Erythroblast (primary cell): ENCODE measurements at places on chromosomes 16 and 17.

DNA sequence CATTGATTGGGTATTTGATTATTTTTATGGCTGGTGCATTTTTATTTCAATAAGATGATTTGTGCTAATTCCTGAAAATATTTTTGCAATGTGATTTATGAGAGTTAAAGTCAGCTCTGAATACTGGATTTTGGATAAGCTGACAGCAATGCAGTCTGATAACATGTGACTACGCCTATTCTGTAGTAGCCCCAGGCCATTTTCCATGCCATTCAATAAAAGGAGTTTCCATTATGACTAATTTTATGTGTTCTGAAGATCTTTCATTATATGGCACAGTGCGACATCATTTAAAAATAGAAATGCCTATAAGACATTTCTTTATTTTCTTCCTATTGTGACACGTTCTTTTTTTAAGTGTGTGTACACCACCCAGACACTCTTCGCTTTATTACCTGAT, 46.3 kb downstream of the KCNJ2 start:
- no peak for DNase-seq

DNA sequence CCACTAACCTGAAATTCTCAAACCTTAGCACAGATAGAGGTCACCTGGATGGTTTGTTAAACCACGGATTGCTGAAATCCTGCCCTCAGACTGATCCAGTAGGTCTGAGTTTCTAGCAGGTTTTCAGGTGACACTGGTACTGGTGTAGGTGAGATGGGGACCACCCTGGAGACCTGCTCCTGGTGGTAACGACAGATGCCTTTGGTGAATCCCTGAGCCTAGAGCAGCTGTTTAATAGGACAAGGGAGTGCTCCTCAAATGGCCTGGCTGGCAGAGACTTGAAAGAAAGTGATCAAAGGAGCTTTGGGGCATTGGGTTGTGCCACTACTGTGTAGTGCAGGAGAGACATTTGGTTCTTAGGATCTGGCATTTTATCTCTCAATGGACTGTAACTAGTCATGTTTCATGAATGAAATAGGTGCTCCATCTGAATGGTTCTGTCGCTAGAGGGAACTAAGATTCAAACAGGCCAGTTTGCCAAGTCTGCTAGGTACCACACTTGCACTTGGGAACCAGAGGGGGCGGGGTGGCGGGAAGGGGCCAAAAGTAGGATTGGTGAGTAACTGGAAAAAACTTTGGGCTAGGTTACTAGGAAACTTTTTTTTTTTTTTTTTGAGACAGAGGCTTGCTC, 2.9 kb upstream of the IFI35 start:
- no peak for DNase-seq

DNA sequence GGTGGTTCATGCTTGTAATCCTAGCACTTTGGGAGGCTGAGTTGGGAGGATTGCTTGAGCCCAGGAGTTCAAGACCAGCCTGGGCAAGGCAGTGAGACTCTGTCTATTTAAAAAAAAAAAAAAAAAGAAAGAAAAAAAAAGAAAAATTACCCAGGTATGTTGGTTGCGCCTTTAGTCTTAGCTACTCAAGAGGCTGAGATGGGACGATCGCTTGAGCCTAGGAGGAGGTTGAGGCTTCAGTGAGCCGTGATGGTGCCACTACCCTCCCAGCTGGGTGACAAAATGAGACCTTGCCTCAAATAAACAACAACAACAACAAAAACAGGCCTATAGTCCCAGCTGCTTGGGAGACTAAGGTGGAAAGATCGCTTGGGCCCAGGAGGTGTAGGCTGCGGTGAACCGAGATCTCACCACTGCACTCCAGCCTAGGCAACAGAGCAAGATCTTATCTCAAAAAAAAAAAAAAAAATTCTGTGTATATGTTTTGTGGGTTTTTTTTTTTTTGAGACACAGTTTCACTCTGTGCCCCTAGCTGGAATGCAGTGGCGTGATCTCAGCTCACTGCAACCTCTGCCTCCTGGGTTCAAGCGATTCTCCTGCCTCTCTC, 12.5 kb upstream of the ANKRD40CL start:
- DNase-seq: no peak

DNA sequence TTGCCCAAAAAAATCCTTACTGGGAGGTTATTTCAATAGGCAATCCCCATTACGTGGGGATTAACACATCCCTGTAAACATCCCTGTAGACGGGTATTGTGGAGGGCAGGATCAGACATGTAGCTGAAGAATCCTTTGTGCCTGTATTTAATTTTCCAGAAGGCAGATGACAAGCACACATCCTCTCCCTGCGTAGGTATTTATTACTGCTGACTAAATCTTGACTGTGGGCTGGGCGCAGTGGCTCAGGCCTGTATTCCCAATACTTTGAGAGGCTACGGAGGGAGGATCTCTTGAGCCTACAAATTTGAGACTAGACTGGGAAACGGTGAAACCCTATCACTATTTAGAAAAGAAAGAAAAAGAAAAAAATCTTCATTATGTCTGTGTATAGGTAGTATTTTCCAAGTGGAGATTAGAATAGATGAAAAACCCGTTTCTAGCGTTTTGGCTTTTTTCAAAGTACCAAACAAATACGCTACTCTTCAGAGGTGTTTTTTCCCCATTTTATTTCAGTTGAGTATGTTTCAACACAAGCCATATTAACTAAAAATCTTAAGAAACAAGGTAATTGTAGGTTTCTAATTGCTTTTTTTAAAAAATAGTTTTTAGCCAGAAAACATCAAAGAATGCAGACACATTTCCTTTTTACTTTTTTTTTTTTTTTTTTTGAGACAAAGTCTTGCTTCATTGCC, 1.5 kb upstream of the MARF1 start:
- no peak for DNase-seq

- no peak for DNase-seq
These were observed 221.0 kb downstream of the CCDC182 start for GRCh38 chr17:57523926-57524632.

- no peak for DNase-seq
These were observed 1.8 kb upstream of the WDR90 start for GRCh38 chr16:647173-647902.

DNA sequence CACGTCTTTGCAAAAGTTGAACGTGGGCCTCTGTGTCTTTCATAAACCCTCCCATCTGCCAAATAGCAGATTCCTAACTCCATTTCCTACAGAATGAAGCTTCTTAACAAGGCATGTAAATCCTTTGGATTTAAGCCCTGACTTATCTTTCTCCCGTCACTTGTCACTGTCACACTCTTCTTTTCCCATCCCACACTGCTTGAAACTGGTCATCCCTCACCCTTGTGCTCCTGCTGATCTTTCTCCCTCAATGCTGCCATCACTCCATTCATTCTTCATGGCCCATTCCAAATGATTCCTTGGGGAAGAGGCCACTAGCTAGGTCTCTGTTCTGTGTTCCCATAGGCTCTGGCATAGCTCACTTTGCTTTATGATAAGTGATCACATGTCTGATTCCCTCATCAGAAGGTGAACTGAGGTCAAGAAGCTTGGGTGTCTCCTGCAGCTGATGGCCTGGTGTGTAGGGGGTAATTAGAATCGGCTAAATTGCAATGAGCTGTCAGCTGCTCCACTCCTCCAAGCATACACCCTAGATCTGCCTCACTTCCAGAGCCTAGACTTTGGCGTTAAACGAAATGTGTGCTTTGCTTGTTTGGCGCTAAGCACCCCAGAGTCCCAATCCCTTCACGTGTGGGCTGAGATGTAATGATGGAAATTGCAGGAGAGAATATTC, 61.7 kb downstream of the PECAM1 start:
- no peak for DNase-seq

DNA sequence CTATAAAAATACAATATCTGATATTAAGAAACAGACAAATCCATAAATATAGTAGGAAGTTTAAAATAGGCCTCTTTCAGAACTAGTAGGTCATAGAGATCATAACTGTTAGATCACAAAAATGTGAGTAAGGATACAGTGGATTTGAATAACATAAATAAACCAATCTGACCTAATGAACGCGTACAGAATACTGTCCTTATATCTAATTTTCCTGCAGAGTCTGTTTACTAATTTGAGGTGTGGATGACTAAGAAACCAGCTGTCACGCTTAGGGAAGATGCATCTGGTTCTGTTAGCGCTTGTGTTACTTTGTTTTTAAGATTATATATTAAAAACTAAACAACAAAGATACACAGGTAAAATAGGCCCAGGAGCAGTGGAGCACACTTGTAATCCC, 14.8 kb downstream of the CPD start:
- DNase-seq: no peak

DNA sequence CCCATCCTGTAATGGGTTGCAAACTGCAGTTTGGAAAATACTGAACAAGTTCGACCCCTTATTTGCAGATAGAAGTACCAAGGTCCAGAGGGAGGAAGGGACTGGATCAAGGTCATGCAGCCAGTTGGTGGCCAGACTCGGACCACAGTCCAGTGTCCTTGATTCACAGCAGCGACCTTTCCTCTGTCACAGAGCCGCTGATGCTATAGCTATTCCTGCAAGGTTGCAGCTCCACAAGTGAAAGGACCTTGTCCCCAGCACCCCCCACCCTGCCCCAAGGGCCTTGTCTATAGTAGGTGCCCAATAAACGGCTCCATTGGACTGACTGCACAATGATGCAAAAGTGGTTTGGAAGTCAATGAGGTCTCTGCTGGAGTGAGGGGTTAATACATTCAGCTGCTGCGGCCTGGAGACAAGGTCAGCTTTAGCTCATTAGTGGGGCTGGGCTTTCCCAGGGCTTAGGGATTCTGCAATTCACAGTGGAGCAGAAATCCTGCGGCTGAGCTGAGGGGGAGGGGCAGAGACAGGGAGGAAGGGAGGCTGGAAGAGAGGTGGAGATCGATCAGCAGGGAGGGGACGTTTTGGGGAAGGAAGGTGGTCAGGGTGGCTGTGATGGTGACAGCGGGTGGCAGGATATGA, 13.4 kb upstream of the CRHR1 start:
- DNase-seq: no peak

- no peak for DNase-seq
These were observed 85.5 kb downstream of the SHISA6 start for GRCh38 chr17:11326492-11326891.

- no peak for DNase-seq
These were observed 610 bp downstream of the C16orf74 start for GRCh38 chr16:85750146-85750826.

DNA sequence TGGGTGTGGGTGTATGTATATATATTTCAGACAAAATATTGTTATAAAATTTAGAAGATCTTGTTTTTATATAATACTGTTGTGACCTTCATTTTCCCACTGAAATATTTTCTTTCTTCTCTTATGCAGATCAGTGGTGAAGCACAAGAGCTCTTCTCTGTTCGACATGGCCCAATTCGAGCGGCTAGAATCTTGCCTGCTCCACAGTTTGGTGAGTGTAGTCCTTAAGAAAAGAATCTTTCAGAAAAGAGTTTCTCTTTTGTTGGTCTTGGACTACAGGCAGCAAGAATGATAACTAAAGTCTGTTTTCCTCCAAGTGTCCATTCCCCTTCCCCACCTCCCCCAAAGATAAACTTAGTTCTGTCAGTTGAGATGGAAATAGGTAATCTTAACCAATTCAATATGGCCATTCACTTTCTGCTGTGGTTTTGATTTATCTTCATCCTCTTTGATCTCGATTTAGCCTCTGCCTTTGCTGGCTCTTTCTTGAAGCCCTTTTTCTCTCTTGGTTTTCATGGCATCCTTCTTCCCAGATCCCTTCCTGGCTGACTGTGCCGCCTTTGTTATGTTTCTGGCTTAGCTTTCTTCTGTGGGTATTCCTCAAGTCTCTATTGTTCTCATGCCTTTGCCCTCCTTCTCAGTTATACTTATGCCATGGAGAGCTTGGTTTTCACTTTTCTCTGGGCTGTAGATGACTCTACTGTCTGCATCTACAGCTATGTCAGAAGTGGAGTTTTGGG, 69.6 kb downstream of the BCAS3 start:
- no peak for DNase-seq

- DNase-seq: no peak
These were observed 15.0 kb upstream of the SLC6A2 start for GRCh38 chr16:55640701-55641327.

DNA sequence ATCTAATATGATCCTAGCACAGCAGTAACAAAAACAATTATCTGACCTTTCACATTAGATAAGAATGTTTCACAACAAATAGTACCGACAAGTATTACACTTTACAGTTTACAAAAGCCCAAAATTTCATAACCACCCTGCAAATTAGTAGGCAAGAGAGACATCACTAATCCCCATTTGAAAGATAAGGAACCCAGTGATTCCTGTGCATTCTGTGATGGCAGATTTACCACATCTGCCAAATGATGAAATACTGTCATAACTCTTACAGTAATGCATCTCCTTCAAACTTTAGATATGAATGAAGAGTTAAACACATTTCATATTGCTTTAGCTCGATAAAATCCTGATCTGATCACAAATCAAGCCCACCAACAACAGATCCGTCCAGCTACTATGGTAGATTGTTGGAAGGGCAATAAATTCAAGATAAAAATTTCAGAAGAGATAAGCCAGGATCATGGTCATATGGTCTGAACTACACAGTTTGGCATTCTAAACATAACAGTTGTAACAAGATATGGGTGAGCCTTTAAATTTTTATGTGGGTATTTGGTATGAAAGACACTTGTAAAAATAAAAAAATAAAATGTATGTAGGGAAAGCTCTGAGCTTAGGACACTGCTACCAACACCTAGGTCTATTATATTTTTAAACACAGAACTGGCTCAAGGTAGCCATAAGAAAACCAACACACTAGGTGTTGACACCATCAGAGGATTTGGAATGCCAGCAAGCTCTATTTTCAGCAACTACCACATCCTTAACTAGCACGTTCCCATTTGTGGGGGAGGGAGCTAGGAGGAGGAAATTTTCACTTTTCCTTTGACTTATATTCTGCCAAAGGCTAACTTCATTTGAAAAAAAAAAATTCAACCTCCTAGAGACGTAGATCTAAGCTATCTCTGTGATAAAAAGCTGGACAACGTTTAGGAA, 9.3 kb downstream of the YWHAE start:
- DNase-seq: peak; percentile 77

DNA sequence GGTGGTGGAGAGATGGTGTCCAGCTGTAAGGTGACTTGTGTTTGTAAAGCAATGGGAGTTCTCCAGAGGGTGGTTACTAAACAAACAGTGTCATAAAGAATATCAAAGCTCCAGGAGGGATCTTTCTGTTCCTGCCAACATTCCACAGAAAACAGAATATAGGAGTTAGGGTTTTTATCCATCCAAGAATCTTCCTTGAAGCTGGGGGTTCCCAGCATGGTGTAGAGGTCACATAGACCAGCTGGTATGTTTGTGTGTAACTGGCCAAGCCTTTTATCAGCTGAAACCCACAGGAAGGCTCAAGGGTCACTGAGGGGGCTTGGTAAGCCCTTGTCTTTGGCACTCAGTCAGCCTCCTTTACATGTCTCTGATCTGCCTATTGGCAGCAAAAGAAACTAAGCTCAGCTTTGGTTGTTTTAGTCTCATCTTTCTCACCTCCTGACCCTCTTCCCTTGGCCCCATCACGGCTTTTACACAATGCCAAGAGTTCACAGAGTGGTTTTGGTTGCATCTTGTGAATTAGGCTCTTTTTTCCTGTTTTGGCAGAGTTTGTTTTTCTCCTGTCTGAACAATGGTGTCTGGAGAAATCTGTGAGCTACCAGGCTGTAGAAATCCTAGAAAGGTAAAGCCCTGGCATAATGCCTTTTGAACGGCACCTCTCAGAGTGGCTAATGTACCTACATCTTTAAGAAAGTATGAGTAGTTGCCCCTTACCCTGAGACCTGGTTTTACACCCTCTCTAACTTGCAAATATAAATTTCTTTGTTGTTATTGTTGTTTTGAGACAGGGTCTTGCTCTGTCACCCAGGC, 4.6 kb downstream of the CNTD1 start:
- no peak for DNase-seq
